Stimulated activated CD4-positive, alpha-beta T cell treated with anti-CD3 and anti-CD28 coated beads, Interleukin-1b, Interleukin-23, amount 100 ng/mL, for 4 hours (primary cell): ENCODE measurements at places on chromosomes 4 and X.

DNA sequence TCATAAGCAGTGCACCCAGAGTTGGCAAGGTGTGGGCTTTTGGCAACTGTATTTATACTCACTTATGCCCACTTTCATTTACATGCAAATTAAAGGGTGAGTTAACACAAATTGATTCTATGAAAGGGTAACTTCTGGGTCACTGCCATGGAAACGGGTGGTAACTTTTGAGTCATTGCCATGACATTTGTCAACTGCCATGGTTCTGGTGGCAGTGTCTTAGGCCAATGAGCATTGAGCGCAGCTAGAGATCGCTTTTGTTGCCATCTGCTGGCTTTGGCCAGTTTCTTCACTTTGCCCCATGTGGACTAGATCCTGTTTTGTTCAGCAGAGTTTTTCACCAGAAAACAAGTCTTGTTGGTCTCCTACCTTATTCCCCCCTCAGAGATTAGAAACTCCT, 170.8 kb upstream of the NUDT6 start:
- no peak for DNase-seq

- DNase-seq: no peak
Measured at GRCh38 chrX:38626296-38626695, 65.0 kb downstream of the TSPAN7 start.

DNA sequence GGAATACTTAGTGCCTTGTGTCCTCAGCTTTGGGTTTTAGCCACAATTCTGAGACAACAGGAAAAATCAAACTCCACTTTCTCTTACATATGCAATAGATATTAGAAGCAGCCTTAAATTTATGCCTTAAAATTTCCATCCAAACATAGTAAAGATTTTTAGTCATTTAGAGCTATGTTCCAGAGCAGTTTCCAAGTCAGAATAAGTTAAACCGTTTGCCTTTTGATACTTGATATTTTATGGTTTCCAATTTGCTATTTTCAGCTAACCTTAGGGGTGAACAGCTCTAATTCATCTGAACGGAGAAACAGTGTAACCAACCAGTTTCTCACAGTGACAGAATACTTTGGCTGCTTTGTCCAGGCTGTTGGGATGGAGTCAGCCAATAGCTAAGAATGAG, 125.8 kb upstream of the RXFP1 start:
- no peak for DNase-seq

DNA sequence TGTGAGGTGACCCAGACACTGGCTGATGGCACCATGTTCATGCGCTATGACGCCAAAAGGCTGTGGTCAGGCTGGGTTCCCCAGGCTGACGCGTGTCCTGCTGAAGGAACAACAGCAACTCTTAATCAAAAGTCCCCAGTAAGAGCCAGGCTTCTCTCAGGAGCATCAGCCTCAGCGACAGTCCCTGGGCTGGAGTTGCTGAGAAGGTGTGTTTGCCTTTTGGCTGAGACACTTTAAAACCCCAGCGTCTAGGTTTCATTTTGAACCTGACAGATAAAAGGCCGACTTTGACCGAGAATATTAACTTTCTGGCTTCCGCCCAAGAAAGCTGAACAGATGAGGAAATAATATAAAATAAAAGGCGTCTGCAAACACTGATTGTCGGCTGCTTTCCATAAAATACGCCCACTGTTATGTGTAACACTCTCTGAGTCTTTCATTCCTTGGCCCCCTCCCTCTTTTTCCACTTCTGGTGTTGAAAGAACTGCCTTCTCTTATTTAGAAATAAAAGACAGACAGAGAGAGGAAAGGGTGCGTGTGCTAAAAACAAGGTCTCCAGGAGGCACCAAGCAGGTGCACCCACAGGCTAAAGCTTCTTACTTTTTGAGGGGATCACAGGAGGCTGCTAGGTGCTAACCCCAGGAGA, 373.6 kb downstream of the MID1IP1 start:
- DNase-seq: no peak

- no peak for DNase-seq
Measured at GRCh38 chr4:56622176-56622575, 58.9 kb downstream of the HOPX start.

DNA sequence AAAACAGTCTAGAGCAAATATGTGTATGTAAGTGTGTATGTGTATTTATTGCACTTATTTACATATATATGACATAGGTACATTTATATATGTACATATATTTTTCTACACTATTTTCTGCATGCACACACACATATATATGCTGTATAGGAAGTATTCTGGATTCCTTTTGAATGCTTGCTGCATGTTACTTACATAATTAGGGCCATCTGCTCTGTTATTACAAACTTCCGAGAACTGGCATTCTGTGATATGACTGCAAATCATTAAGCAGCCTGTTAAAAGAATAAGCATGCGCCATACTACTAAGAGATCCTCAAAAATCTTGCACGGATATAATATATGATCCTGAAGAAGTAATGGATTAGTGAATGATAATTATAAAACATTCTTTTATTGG, 1157.6 kb upstream of the TENM3 start:
- DNase-seq: no peak

DNA sequence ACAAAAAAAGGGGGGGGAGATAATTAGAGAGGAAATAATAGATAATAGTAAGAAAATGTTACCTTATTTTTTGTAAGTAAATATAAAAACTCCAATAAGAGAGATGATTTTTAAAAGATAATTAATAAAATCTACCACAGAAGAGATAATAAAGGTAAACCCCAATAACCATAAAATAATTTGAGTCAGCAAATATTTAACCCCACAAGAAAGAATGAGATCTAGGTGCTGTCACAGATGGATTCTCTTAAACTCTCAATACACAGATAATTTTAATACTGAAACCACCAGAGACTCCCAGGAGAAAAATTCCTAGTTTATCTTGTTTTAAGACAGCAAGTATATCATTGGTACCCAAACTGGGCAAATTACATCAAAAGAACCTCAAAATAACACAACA, 341.4 kb downstream of the ANK2 start:
- no peak for DNase-seq

- DNase-seq: no peak
Measured at GRCh38 chr4:4856071-4857000, 3.1 kb upstream of the MSX1 start.

- DNase-seq: no peak
Measured at GRCh38 chrX:1190596-1191145, 21.8 kb downstream of the CRLF2 start.

GRCh38 chr4:120777459-120777858, 145.1 kb downstream of the PRDM5 start:
- DNase-seq: no peak

DNA sequence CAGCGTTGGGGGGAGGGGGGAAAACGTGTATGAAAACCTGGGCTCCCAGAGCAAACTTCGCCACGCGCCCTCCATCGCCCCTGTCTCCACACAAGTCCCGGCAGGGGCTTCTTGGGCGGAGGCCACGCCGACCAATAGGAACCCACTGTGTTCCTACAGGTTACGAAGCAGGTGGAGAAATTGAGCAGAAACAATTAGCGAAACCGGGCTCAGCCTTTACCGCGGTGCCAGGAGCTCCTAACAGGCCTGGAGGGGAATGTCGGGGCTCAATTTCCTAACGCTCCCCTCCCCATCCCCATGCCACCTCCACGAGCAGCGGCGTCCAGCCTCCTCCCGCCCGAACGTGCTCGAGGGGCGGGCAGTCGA, 589 bp upstream of the KIT start:
- DNase-seq: no peak

DNA sequence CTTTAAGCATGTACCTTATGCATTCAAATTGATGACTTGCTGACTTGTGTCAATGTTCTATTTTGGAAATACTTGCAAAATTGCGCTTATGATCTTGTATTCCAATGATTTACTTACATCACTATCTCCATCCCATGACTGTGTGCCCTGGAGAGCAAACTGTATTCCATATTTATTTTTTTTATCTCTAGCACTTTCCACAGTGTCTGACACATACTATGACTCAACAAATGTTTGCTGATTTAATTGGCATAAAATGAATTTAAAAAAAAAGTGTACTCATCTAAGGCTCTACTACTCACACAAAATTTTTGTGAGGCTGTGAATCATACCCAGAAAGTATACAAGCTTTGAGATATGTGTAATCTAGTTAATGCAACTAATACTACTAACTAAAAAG, 1066.8 kb upstream of the ADGRL3 start:
- DNase-seq: no peak

DNA sequence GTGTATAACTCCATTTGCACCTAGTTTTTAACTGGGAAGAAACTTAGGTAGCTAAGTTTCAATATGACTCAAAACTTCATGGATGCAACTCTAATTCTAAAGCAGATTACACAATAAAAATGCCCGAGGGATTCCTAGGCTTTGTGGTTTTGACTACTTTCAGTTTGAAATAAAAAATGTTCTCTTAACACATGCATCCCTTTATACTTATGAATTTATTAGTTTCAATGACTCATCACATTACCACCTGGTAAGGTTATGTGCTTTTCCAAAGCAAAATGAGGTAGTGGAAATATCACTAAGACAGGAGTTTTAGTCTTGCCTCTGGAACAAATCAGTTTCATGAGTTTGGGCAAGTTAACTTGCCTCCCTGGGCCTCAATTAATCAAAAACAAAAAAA, 125.5 kb downstream of the OPHN1 start:
- DNase-seq: no peak

GRCh38 chr4:168573870-168574269, 77.0 kb downstream of the PALLD start:
- no peak for DNase-seq

DNA sequence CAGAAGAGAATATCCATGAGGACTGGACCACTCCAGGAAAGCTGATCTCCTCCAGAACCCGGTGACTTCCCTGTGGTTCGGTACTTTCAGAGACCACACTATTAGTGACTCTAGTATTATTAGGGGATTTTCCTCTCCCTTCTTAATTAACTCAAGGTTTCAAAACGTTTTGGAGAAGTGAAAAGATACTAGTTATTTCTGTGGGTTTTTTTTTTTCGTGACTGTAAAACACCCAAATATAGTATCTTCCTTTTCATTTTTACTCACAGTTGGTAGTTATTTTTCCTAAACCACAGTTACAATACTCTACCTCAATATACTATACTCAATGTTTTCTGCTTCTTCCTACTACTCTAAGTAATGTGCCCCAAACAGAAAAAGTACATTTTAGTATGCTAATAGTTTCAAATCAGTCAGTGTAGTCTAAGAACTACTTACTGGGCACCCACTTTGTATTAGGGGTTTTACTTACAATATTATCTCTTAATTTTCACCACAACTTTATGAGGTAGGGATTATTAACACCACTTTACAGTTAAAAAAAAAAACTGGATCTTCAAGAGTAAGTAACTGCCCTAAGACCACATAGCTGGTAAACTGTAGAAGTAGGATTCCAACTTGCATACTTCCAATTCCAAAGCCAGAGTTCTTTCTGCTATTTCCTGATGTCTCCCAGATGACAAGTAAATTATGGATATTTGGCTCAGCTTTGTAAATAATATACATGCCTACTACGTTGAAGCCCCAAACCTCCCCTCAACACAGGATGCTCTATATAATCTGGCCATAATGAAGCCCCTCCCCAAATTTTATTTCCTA, 45.0 kb downstream of the SLC9A7 start:
- DNase-seq: no peak

- no peak for DNase-seq
Measured at GRCh38 chr4:111127841-111128240, 505.0 kb upstream of the PITX2 start.

DNA sequence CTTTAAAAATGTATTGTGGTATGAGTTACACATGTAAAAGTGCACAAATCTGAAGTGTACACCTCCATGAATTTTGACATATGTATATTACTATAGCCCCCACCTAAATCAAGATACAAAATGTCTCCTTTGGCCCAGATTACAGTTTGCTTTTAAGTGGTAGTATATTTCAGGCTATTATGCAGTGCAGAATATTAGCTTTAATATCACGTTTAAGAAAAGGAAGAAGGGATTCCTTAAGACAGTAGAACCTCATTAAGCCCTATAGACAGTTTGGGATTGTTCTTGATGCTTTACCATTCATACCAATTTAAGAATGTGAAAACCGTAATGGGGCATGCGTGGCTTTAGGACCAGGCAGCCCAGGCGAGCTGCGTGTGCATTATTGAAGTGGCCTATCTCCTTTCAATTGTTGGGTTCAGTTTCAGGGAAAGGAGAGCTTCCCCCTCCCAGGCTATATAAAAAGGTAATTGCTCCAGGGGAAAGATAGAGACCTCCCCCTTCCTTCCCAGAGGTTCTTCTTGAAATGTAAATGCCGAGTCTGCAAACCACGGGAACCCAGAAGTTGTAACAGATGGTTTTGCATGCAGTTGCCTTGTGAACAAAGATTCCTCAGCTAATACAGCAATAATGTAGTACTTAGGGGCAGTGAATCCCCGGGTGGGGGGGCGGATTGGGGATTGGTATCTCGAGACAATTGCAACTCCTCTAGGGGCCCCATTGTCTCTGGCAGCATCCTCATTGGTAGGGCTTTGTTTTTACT, 106.1 kb downstream of the UCHL1 start:
- DNase-seq: no peak

- no peak for DNase-seq
Measured at GRCh38 chr4:100739426-100739825, 221.6 kb upstream of the EMCN start.

DNA sequence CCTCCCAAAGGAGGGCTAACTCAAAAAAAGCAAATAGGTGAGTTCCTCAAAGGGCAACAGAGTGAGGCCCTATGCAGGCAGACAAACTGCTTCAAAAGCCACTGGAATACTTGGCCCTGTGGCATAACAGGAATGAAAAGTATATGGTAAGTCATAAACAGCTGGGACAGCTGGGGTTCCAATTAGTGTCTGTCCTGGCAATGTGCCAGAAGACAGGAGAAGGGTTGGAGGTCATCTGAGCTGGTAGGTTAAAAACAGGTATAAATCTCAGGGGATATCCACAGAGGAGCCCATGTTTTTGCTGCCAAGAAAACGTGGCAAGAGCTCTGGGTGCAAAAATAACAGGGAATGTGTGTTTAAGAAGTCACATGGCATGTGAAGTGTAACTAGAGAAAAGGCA, 111.6 kb downstream of the APOOL start:
- no peak for DNase-seq

DNA sequence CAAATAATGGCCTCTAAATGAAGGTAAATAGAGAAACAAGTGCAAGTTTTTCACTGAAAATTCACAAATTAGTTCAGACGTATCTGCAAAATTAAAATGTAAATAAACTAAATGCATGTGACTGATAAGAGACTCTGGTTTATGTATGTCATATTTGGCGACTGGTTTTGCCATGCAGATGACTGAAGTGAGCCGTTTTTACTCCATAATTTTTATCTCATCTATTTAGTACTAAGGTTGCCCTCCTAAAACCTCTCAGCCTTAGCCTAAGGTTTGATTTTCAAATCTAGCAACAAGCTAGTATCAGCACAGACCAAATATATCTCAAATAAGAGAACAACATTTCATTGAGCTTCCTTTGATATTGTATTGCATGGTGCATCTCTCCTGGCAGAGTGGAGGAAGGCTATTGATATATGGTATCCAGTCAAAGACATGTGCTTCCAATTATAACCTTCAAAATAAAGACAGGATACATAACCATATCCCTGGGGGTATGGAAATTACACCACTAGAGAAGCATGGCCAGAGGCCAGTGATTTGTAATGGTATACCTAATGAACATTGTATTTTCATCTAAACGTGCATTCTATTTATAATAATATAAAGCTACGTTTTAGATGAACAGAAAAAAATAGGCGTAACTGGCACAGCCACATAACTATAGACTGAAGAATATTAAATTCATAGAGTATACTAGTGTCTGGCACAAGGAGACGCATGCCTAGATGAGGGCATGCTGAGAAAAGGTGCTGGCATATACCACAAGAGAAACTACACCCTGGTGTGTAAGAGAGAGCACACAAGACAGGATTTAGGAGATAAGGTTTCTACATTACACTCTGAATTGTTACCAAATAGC, 392.6 kb upstream of the INTU start:
- no peak for DNase-seq

- DNase-seq: no peak
Measured at GRCh38 chrX:18441780-18442367, 16.5 kb downstream of the CDKL5 start.
